Omental fat pad (tissue), 4 donors: ENCODE measurements at places on chromosomes 16 and 17.

GRCh38 chr17:74712756-74713155, at the start of gene CD300LF:
Gene CD300LF, minus strand, starts transcription at chr17:74712923. Its CDS starts 57 bp downstream, at chr17:74712866.
- DNase-seq, result no peak

DNA sequence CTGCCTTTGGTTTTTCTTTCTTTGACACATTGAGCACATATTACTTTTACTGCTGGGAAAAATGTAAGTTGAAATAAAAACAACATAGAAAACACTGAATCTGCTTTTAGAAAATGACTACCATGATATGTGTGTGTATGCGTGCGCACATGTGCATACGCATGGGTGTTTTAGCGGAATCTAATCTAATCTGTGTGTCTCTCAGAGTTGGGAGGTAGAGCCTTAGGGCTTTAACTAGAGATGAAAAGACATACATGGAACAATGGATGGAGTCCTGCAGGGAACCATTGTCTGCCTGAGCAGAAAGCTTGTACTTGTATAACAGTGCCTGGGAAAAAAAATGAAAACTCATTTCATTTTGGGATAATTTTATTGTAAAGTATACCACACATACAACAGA, 12.4 kb downstream of the SLFN5 start:
- DNase-seq, result no peak

- no peak for DNase-seq
Measured at GRCh38 chr16:21260870-21261791, 17.0 kb downstream of the CRYM start.

DNA sequence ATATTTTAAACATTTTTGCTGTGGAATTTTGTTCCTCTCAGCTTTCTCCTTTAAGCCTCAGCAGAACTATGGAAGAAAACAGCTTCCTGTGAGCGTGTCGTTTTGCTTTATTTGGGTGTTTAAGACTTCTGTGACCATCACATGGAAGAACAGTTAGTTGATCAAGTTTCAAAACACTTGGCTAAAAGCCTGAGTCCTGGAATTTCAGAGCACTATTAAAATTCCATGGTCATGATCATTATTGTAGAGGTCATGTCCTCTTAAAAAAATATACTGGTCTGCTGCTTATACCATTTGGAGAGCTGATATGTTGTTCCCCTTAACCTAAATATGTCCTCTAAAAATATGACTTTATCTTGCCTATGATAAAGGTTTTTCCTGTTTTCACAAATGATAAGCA, 12.6 kb upstream of the CDR2 start:
- no peak for DNase-seq

GRCh38 chr16:60304066-60304465, 1570.0 kb upstream of the GOT2 start:
- no peak for DNase-seq

- DNase-seq, result no peak
Measured at GRCh38 chr16:20822521-20823325, 16.4 kb downstream of the REXO5 start.

DNA sequence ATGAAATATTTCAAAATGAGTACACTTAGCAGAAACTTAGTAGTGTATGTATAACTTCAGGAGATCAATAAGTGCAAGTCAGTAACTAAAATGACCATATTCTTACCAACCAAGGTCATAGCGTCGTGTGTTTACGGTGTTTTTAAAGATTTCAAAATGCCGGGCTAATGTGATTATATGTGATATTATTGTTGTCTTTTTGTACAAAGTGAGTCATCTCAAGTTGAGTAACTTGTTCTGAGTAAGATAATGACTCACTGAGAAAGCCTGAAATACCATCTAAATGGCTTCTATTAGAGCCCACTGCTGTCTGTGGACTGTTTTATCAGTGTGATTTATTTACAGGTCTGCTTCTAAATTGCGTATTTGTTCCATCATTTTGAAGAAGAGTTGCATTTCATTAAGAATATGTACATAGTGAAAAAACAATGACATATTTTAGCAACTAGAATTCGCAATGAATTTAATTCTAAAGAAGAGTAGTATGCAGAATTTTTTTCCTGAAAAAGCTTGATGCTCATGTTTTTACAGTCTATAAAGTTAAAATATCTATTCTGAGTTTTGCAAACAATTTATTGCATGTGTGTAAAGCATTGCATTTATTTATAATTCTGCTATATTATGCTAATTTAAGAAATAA, 12.7 kb downstream of the KRT12 start:
- no peak for DNase-seq

GRCh38 chr17:80478487-80479245, 2.3 kb upstream of the NPTX1 start:
- no peak for DNase-seq

DNA sequence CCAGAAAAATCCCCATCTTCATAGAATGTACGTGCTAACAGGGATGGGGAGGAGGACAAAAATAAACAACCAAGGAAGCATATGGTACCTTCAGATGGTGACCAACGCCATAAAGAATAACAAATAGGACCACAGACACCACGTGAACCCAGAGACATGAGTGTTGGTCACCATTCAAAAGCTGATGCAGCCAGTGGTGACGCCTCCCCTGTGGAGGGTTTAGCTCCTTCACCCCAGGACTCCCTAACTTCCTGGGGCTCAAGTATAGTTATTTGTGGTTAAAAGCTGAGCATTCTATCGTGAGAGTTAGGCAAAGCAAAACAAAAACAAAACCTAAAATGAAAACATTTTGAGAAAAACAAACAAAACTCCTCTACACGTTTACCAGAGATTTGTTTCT, 184.7 kb downstream of the SOX9 start:
- DNase-seq, result no peak

GRCh38 chr17:9672691-9673090, 27.4 kb downstream of the USP43 start:
- DNase-seq, result no peak

DNA sequence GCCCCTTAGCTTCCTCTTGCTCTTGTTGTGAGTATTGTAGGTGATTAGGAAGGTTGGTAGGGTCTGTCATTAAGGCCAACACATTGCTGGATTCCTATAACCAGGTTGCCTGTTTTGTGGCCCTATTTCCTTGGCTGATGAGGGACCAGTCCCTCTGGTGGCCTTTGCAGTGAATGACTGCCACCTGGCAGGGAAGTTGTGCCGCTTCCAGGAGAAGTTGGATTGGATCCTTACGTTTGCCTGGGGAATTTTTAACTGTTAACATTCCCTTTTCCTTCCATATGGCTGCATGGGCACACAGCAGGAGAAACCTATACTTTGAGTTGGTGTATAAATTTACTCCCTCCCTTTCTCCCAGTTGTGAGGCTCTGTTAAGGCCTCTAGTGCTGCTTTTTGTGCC, 32.4 kb downstream of the LCMT1 start:
- DNase-seq, result no peak

GRCh38 chr16:28317040-28317880, 24.9 kb downstream of the SBK1 start:
- DNase-seq, result peak; percentile 32

GRCh38 chr16:17160285-17160853, 310.4 kb downstream of the XYLT1 start:
- no peak for DNase-seq

DNA sequence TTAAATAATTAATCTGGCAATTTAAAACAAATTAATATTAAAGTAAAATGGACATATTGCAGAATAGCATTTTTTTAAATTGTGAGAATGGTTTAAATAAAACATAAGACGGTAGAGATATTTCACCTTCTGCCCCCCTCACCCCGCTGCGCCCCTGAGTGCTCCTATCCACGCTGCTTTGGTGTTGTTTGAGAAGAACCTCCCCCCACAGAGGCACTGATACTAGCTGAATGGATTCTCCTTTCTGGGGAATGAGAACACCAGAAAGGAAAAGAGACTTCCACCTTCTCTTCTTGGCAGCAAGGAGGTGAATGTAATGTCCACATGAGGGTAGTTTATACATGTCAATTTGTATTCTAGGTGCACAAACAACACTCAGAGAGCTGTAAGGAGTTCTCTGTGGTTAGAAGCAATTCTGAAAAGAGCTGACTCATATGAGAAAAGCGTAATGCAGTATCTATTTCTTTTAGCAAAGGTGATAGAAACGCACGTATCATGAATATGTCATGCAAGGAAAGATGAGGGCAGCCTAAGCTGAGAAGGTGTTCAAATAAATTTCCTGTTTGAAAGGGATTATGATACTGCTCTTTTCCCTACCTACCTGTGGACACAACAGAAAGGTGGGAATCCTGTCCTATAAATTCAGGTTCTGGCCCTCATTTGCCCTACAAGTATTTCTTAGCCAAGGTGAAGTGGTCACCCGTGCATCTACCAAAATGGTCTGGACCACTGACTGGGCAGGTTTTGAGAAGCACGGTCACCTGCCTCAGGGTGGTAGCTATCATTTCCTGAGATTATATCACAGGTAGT, 126.9 kb downstream of the PARN start:
- DNase-seq, result no peak

GRCh38 chr17:9101356-9101755, 80.0 kb downstream of the NTN1 start:
- DNase-seq, result no peak

DNA sequence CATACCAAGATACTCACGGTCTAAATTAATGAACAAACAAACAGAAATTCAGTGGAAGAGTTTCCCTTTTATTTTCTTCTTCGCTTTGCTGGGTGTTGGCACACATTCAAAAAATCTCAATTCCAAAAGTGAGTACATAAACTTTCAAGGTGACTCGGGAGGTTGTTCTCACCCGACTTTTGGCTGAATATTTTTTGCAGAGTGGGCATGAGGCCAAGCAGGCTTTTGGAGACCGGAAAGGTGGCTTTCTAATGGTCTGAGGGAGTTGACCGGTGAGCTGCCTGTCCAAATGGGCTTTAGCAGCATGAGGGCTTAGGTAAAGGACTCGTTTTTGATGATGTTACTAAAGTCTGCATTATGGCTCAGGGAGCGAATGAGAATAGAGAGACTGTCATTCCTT, 318.7 kb downstream of the CPPED1 start:
- DNase-seq, result no peak

GRCh38 chr17:51764387-51764971, 394.0 kb downstream of the CA10 start:
- no peak for DNase-seq

- no peak for DNase-seq
Measured at GRCh38 chr17:81114351-81115093, 50.8 kb upstream of the PVALEF start.

GRCh38 chr17:34542700-34543336, 36.6 kb upstream of the TMEM132E start:
- peak; percentile 40 for DNase-seq

DNA sequence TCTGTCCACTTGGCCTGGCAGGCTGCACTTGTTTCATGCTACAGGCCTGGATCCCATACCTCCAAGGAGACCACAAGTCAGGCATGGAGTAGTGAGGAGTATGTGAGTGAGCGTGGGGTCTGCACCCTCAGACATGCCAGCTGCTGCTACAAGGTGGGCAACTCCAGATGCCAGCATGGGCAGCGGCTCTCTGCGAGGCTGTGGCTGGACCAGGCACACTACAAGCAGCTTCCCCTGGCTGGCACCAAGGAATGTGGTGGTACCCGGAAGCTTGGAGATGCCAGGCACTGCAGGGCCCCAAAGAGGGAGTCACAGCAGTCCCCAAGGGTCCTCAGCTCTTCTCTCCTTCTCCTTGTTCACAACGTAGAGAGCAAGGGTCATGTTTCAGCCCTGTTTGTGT, 16.1 kb upstream of the DNAH9 start:
- no peak for DNase-seq

DNA sequence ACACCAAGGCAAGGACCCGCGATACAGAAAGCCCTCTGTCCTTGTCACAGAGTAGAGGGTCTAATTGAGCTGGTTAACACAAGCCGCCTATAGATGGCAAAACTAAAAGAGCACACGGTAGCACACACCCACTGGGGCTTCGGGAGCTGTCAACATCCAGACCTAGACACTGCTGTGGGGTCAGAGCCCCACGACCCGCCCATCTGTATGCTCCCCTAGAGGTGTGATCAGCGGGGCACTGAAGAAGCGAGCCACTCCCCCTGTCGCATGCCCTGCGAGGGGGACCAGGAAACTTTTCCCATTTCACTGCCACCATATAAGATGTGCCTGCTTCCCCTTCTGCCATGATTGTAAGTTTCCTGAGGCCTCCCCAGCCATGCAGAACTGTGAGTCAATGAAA, 1255.8 kb upstream of the CDH8 start:
- no peak for DNase-seq

DNA sequence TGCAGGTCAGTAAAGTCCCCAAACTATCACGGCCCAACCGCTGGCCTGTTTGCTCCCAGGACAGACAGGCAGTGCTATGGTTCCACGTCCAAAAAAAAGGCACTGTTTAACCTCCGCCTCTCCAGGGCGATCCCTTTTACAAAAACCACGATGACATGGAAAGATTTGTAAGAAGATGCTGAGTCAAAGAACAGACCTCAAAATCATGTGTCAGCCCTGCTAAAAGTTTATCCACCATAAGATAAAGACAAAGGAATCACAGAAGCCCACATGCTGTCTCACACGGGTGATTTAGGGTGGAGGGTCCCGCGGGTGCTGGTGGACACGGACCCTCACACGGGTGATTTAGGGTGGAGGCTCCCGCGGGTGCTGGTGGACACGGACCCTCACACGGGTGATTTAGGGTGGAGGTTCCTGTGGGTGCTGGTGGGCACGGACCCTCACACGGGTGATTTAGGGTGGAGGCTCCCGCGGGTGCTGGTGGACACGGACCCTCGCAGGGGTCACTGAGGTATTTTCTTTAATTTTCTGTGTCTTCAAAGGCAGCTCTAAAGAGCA, 117.2 kb upstream of the METRNL start:
- DNase-seq, result no peak

- no peak for DNase-seq
Measured at GRCh38 chr17:41666237-41666641, 22.4 kb upstream of the EIF1 start.

DNA sequence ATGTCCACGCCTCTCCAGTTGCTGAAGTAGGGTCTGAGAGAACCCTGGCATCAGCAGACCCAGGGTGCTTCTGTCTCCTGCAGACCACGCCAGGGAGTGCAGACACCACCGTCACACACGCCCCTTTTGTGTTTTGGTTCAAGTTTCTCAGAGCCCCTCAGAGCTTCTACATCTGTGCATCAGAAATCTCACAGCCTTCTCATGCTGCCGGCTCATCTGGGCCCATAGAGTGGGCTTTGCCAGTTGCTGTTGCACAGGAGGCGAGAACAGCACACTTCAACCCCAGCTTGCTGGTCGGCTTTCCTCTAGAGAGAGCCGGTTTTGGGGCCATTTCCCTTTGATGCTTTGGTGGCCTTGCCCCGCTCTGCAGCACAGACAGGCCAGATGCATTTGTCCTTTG, 60.9 kb downstream of the PDPK1 start:
- DNase-seq, result no peak

DNA sequence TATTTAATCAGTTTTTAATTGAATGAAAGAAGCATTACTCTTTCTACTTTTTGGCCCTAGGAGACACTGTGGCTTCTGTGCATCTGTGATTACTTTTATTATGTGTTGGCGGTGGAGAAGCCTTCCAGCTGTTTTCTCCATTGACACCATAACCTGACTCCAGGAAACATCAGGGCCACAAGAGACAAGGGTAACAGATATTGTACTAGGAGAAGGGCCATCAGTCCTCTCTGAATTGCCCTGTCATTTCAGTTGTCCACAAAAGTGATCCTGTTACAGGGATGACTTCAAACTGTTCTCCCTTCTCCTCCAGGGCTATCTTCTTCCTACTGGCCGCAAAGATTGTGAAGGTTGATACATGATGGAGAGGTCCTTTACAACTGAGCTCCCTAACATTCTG, 14.6 kb downstream of the KRT39 start:
- DNase-seq, result no peak
